Panc1 (cell line): ENCODE measurements at places on chromosomes 12 and 14. TPM values are rescaled to one million over a fixed set of nuclear protein-coding genes. Genes with fewer than 3 reads are reported as not detected.

DNA sequence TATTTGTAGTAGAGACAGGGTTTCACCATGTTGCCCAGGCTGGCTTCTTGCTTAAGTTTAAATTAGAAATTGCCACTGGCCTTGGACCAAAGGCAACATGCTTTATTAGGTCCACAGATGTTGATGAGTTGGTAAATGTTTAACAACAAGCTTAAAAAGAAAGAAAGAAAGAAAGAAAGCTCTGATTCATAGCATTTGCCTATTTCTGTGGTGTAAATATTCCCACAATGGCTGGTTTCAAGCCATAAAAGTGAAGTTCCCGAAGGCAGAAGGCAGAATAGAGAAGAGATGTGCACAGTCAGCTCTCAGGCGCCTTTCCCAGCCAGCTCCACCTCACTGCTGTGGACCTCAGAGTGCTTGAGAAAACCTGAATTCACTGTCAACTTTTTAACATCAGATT lies 26.4 kb downstream of the KCNK13 start:
- no peak for DNase-seq

GRCh38 chr12:13380297-13380696 lies 183.8 kb downstream of the EMP1 start:
- no peak for DNase-seq

DNA sequence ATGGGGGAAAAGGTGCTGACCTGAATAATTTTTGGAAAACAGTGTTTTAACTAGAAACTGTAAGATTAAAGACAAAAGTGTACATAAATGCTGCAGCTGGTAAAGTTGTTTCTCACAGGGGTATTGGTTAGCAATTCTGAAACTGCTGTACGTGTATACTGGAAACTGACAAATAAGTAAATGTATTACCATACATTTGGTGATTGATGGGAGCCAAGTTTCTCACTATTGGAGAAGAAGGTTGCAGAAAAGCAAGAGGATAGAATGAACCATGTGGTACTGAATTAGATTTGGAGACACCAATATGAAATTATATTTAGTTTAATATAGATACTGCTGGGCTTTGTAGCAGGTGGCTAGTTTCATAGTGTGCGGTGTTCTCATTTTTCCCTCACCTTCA lies 19.6 kb upstream of the FBXO33 start:
- DNase-seq = no peak

GRCh38 chr12:108696111-108696995 lies 35.0 kb downstream of the CORO1C start:
- no peak for DNase-seq

KRT71 gene
- total RNA-seq = not detected

ACYP1 gene
- 21.3 TPM for total RNA-seq
